ENCODE measurements at places on chromosomes 6 and 20. TPM values are rescaled to one million over a fixed set of nuclear protein-coding genes. Genes with fewer than 3 reads are reported as not detected.

- H3K27ac ChIP-seq, result no peak overlapping the region
- H3K4me1 ChIP-seq, result no peaks in the 10 kb centered on the region
- H3K4me3 ChIP-seq, result no peak overlapping the region
- H3K27me3 ChIP-seq, result no peaks in the 10 kb centered on the region
Measured at GRCh38 chr6:22642254-22642653, 72.9 kb downstream of the HDGFL1 start.

DNA sequence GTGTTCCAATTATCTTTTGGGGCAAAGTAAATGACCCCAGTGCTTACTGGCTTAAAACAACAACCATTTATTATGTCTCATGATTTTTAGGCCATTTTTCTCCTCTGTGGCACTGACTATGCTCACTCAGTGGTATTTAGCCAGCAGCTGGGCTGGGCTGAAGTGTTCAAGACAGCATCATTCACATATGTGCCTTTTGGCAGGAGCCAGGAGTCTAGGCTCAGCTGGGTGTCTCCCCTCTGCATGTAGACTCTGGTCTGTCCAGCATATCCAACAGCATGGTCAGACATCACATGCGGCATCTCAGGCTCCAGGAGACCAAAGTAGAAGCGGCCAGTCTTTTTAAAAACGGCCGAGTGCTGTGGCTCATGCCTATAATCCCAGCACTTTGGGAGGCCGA, 120.3 kb upstream of the TOP1 start:
- DNase-seq, result no peak
- H3K36me3 ChIP-seq, result no peaks in the 10 kb centered on the region
- no peaks in the 10 kb centered on the region for H3K27me3 ChIP-seq
- no peak overlapping the region for H3K4me3 ChIP-seq
- no peaks in the 10 kb centered on the region for H3K4me1 ChIP-seq

Gene EPPIN
- not detected for polyA plus RNA-seq

DNA sequence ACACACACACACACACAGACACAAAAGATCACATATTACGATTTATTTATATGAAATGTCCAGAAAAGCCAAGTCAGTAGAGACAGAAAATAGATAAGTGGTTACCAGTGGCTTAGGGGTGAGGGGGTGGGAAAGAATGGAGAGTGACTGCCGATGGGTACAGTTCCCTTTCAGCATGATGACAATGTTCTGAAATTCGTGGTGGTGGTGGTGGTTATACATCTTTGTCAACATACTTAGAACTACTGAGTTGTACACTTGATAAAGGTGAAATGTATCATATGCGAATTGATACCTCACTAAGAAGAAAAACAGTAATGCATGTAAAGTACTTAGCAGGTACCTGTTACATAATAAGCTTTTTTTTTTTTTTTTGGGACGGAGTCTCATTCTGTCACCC, 124.3 kb downstream of the SCAF8 start:
- no peak for DNase-seq
- H3K27ac ChIP-seq, result no peak overlapping the region
- H3K36me3 ChIP-seq, result no peaks in the 10 kb centered on the region
- no peak overlapping the region for H3K4me3 ChIP-seq
- H3K27me3 ChIP-seq, result no peaks in the 10 kb centered on the region

- 0 out of 2 replicates have a peak, but pooled peaks cover 7% of the 10 kb centered on the region for H3K27me3 ChIP-seq
- H3K4me1 ChIP-seq, result no peaks in the 10 kb centered on the region
- no peaks in the 10 kb centered on the region for H3K36me3 ChIP-seq
- peak within 1 kb of the TSS; percentile 68 for H3K4me3 ChIP-seq
- no peak within 1 kb of the TSS for H3K27ac ChIP-seq
Measured at GRCh38 chr6:136550330-136551071, at the start of gene MAP7. Gene MAP7 (minus strand): TSS chr6:136550422. CDS start chr6:136550408, 14 bp downstream.

Gene PSMG4
- polyA plus RNA-seq, result 47.1 TPM

DNA sequence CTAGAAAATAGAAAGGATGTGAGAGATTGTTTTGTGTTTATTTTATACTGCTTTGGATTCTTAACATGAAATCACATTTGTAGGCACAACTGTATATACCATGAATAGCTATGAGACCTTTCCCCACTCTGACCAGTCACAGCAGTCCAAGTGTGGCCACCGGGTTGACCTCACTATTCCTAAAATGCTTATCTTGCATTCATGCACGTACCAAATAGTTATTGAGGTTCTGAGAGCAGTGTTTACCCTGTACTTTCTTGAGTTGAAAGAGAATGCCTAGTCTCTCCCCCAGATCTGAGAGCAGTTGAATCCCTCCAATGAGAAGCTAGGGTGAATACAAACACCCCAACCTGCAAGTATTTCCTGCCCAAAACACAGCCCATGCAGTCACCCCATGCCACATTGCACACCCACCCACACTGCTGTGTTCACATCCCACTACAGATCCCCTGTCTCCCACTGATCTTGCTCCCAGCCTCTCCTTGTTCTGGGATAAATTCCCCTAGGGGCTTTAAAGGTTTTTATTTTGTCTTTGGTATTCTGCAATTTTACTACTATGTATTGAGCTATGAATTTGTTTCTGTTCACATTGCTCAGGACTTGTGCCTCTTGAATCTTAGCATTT, 51.6 kb downstream of the GOPC start:
- peaks cover 22% of the 10 kb centered on the region for H3K4me1 ChIP-seq
- H3K27me3 ChIP-seq, result no peaks in the 10 kb centered on the region
- no peak overlapping the region for H3K4me3 ChIP-seq

Gene RNF39
- 0.21 TPM for polyA plus RNA-seq

DNA sequence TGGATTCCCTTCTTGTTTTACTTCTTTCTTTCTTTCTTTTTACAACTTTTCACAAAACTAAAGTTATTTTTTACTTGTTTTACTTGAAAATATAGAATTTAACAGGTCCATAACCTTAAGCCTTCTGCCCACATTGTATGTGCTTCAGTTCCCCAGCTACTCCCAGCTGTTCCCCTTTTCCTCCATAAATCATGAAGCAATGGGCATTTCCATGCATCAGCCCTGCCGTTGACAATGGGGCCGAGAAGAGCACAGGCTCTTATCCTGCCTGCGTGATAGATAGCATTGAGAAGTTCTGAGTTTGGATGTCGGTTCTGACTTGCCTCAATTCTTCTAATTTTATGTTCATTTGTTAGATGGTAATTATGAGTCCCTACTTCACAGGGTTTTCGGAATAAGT, 583.8 kb downstream of the CDH26 start:
- no peaks in the 10 kb centered on the region for H3K27me3 ChIP-seq
- no peak overlapping the region for H3K27ac ChIP-seq
- no peak for DNase-seq
- H3K4me3 ChIP-seq, result no peak overlapping the region
- H3K36me3 ChIP-seq, result no peaks in the 10 kb centered on the region
- no peaks in the 10 kb centered on the region for H3K4me1 ChIP-seq

Gene ECT2L
- not detected for polyA plus RNA-seq

DNA sequence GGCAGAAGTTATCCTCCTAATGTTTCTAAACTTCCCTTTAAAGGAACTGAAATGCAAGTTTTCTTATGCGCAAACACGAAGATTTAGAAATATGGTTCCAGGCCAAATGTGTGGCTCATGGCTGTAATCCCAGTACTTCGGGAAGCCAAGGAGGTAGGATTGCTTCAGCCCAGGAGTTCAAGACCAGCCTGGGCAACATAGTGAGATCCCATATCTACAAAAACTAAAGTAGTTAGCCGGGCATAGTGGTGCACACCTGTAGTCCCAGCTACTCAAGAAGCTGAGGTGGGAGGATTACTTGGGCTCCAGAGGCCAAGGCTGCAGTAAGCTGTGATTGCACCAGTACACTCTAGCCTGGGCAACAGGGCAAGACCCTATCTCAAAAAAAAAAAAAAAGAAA, 95.8 kb upstream of the SCAF8 start:
- no peaks in the 10 kb centered on the region for H3K4me1 ChIP-seq
- DNase-seq, result no peak
- H3K4me3 ChIP-seq, result no peak overlapping the region

Gene GNL1
- 72.1 TPM for polyA plus RNA-seq

DNA sequence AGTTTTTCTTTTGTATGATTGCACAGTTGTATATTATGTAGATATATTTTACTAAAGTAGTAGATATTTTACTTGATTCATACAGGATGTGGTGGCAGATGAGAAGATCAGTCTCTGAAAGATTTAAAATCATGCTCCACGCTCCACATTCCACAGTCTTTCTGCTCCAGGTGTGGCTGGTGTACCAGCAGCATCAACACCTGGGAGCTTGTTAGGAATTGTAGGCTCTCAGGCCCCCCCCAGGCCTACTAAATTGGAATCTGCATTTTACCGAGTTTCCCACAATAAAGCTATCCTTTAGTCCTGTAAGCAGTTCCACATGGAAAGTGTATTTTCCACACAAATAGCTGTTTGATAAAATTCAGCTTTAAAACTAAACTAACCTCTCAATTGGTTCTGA, 537.4 kb downstream of the BCKDHB start:
- no peak for DNase-seq
- H3K36me3 ChIP-seq, result no peaks in the 10 kb centered on the region
- no peak overlapping the region for H3K4me3 ChIP-seq
- no peaks in the 10 kb centered on the region for H3K27me3 ChIP-seq
- no peak overlapping the region for H3K27ac ChIP-seq
- H3K4me1 ChIP-seq, result peaks cover 27% of the 10 kb centered on the region

DNA sequence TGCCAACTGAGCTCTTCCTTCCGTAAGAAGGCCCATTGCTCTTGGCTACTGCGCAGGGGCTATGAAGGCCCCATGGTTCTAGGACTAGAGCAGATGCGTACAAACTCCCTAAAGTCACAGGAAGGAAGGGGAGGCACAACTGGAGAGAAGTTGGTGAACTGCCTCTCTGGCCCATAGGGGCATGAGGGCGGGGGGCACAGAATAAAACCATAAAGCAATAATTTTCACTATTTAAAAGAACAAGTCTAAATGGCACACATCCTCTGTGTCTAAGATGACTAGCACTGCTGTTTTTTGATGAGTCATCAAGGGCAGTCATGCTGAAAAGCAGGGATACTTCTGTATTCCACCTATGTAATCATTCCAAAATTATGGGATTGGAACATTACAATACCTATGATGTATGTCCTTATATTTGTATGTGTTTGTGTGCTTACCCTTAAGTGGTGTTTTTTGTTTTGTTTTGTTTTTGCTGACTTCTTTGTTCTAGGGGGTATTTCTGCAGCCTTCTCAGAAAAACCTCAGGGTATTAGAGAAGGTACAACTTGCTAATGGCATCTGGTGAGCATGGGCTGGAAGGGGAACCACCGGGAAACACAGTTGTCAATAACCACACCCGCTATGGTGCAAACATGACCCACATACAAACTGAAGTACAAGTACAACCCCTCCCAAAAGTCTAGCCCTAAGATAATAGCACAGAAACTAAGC, 36.9 kb downstream of the B4GALT5 start:
- peak overlapping the region; percentile 21 for H3K4me3 ChIP-seq
- peaks cover 65% of the 10 kb centered on the region for H3K4me1 ChIP-seq
- no peaks in the 10 kb centered on the region for H3K27me3 ChIP-seq
- peak; percentile 84 for DNase-seq

Gene OXT
- 0.70 TPM for polyA plus RNA-seq

Measured in GM23248 (cell line).